NCI-H226 (cell line): ENCODE measurements at places on chromosomes 1 and 21.

- no peak for DNase-seq
Observed at GRCh38 chr1:183780757-183781156, 24.2 kb upstream of the RGL1 start.

GRCh38 chr1:244030481-244031040 is 20.5 kb upstream of the ZBTB18 start:
- DNase-seq: peak; percentile 7

GRCh38 chr21:31014891-31015290 is 23.4 kb downstream of the KRTAP19-8 start:
- DNase-seq: no peak

DNA sequence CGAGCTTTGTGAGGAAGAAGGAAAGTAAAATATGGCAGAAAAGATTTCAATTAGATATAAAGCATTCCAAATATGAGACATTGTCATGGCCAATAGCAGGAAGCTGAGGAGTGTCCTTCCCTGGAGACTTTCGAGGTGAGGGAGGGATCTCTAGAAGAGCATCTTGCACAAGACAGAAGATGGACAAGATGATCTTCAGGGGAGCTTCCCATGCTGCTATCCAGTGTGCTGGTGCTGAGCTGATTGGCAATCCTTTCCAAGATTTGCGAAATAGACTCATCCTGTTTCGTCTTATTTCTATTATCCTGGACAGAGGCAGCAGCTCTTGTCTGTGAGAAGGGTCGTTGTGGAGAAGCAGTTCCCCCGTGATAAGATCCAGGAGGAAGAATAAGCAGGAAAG is 342.0 kb upstream of the CAMK1G start:
- no peak for DNase-seq

DNA sequence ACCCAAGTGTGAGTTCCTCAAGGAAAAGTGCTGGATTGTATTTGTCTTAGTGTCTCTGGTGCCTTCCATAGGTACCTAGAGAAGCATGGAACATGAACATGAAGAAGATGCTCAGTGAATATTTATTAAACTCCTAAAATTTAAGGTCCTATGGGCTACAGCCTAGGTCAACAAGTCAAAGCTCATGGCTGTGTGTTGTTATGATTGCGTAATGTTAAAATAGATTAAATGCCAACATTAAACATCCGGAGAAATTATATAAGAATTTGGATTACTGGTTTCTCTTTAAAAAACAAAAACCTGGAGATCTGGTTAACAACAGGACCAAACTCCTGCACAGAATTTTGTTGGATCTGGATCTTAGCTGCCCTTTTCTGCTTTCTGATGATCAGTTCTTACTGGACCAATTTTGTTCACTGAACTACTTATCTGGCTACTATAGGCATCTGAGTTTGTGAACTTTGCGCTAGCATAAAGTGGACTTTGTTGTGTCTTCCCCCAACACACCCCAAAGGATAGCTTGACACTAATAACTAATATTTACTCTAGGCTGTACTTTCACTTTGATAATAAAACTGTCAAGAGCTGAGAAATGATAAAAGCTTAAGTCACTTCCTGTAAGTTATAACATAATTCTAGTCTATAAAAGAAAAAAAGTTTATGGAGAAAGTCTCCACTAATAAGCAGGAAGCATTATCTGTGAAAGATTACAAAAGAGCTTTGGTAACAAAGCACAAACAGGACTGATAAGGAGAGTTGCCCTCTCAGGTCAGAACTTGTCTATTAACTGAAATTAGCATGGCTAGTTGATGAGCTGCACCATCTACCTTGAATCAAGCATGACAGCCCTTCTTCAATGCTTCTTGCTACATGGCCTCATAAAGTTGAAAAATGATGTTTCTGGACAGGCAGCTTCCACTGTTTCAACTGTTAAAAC is 20.7 kb downstream of the F5 start:
- DNase-seq: peak; percentile 39

DNA sequence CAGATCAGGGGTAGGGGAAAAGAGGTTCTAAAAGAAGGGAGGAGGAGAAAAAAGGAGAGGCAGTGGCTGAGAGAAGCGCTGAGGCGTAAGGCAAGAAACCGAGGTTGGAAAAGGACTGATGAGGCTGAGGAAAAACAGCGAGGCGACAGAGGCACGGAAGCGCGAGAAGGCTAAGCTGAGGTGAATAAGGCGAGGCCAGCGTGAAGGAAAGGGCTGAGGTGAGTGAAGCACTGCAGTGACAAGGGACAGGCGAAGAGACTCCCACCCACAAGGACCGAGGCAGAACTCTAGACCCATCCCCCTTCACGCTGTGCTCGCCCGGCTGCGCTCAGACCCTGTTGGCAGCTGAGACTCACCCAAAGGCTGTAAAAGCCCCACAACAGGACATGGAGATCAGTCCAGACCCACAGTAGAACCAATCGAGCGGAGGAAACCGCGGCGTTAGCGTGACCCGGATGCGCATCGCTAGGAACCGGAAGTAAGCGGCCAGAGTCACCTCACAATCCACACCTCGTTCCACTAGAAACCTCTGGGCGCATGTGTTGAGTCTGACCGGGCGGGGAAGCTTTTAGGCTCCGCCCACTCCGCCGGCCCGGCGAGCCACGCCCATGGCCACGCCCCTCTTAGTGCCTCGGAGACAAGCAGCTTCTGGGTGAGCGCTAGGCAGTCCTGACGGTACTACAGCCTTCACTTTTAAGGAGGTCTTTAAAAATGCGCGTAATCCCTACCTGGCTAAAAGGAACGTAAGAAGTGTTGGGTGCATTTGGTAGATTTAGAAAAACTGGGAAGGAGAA is at the start of gene EYA3:
EYA3 (minus strand) TSS at position 443 of the 794 bp plus-strand sequence. CDS start 30,584 bp downstream, outside the sequence.
- peak; percentile 96 for DNase-seq

- DNase-seq: no peak
Observed at GRCh38 chr1:73736125-73736524, 461.9 kb downstream of the LRRIQ3 start.
